Left lung (tissue), 14 donors: ENCODE measurements at places on chromosomes 6 and 20. TPM values are rescaled to one million over a fixed set of nuclear protein-coding genes. Genes with fewer than 3 reads are reported as not detected.

DNA sequence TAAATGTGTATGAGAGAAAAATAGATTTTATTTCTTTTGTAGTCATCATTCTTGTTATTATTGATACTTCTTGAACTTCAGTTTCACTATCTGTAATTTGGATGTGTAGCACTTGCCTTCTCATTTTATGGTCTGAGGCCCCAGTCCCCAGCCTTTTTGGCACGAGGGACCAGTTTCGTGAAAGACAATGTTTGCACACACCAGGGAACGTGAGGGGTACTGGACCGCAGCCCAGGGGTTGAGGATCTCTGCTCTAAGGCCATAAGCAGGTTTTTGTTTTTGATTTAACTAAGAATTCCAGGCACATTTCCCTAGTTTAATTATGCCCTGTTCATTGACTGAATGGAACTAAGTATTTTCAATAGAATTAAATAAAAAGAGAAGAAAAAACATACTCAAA, 261.5 kb downstream of the BMP2 start:
- H3K36me3 ChIP-seq: no peaks in the 10 kb centered on the region
- H3K4me1 ChIP-seq: no peaks in the 10 kb centered on the region
- H3K27ac ChIP-seq: no peak overlapping the region
- no peak for DNase-seq
- H3K4me3 ChIP-seq: no peak overlapping the region

The MTFR2 gene
- polyA plus RNA-seq: 3.5 TPM

The DEFB132 gene
- not detected for polyA plus RNA-seq

The MCCD1 gene
- 0.27 TPM for polyA plus RNA-seq

The SEC23B gene
- 51.6 TPM for polyA plus RNA-seq

DNA sequence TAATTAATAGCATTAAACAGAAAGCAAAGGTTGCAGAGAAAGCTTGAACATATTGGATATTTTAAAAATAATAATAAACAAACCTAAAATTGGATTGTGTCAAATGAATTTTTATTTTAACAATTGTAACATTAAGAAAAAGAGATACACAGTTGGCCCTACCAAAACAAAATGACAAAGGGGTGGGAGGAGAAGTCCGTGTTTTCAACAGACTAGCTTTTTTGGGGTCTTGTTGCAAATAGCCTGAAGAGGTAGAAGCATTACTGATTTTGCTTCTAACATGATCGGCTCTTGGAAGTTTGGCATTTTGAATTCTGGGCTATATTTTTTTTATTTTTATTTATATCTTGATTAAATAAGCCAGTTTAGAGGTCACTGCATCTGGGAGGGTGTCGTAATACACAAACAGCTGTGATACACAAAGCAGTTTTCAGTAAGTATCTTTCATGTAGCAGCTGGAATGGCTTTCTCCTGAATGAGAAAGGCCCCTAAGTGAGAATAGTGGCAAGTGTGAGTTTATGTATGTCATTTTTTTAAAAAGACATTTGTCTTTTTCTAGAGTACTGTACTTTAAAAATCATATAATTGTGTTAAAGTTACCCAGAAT, 85.5 kb upstream of the ZNF217 start:
- no peak for DNase-seq
- no peak overlapping the region for H3K4me3 ChIP-seq
- H3K4me1 ChIP-seq: peaks cover 21% of the 10 kb centered on the region
- H3K27me3 ChIP-seq: no peaks in the 10 kb centered on the region
- H3K36me3 ChIP-seq: no peaks in the 10 kb centered on the region

DNA sequence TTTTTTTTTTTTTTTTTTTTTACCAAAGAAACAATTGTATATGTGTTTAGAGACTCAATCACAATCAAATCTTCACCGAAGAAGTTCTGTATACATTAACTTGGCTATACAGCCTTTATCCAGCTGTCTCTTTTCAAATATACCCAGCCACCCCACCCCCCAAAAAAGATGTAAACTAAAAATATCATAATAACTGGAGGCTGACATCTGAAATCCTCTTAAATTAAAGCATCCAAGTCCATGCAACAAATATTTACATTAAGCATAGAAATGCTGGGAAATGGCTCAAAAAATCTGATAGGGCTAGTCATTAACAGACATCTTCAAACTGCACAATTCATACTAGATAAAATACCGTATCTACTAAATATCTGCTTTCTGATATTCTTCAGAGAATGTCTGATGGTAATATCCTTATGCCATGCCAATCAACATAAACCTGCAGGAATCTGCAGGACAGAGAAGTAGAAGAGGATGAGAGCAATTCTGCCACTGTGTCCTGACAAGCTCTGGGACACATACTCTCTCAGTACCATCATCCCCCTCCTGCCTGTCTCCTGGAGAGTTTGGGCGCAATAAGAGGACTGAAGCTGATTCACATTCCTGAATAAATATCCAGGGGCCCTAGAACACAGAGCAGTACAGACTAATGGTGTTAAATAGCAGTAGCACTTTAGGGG, 152.4 kb downstream of the KIF6 start:
- no peak overlapping the region for H3K4me3 ChIP-seq
- no peaks in the 10 kb centered on the region for H3K27me3 ChIP-seq
- H3K36me3 ChIP-seq: no peaks in the 10 kb centered on the region
- H3K27ac ChIP-seq: no peak overlapping the region
- DNase-seq: peak; percentile 79
- no peaks in the 10 kb centered on the region for H3K4me1 ChIP-seq

- DNase-seq: no peak
- H3K4me3 ChIP-seq: no peak overlapping the region
- peaks cover 15% of the 10 kb centered on the region for H3K36me3 ChIP-seq
Observed at GRCh38 chr6:41122373-41122772, 31.8 kb downstream of the TREML1 start.

GRCh38 chr20:64236137-64237088, 19.1 kb upstream of the PCMTD2 start:
- H3K27me3 ChIP-seq: no peaks in the 10 kb centered on the region
- no peaks in the 10 kb centered on the region for H3K36me3 ChIP-seq
- no peak for DNase-seq

DNA sequence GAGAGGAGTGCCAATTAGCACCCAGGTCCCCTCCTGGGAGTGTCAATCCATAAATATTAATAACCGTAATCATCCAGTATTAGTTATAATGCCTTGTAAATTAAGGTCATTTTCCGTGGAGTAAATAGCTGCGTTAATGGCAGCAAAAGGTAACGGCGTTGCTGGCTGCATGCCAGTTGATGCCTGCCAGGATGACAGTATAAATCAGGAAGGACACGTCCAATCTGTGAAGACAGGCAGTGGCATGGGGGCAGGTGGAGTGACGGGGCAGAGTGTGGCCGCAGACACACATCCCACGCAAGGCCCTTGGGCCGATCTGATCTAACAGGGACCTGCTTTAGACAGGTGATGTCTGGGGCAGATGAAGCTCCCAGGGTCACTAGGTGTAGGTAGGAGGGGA, 49.1 kb downstream of the KCNB1 start:
- DNase-seq: no peak
- no peaks in the 10 kb centered on the region for H3K4me1 ChIP-seq
- H3K4me3 ChIP-seq: no peak overlapping the region
- H3K36me3 ChIP-seq: no peaks in the 10 kb centered on the region

The SPATA25 gene
- 3.5 TPM for polyA plus RNA-seq

The LST1 gene
- 4.4 TPM for polyA plus RNA-seq

The RFX6 gene
- 2.1 TPM for polyA plus RNA-seq

- no peak overlapping the region for H3K27ac ChIP-seq
- H3K36me3 ChIP-seq: no peaks in the 10 kb centered on the region
Observed at GRCh38 chr6:119736296-119737021, 386.9 kb upstream of the MAN1A1 start.

DNA sequence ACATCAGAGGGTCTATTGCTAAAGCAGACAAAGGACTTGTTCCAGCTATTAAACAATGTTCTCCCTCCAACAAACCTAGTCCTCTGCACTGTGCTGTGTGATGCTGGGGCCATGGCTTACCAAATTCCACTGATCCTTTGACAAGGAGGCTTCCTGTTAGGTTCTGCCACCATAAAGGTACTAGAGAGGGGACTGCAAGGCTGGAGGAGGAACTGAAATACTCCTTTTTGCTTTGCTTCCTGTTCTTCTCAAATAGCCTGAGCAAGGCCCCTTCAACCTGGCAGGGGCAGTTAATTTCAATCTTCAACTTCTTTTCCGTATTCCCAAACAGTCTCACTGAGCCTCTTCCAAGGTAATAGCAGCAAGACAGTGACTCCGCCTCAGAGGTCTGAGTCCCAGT, 286.4 kb upstream of the IRAK1BP1 start:
- no peaks in the 10 kb centered on the region for H3K4me1 ChIP-seq
- H3K36me3 ChIP-seq: no peaks in the 10 kb centered on the region

DNA sequence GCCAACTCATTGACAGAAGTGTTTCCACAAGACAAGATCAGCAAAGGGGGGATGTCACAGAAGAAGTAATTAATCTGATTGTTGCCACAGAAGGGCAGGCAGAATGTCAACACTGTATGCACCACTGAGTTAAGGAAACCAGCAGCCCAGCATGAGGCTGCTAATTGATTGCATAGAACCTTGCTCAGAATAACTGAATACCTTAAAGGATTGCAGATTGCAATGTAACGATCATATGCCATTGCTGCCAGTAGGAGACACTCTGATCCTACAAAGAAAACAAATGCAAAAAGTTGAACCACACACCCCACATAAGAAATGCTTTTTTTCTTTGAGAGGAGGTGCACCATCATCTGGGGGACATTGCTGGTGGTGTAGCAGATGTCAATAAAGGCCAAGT, 13.1 kb downstream of the OR5V1 start:
- DNase-seq: no peak
- H3K27ac ChIP-seq: no peak overlapping the region
- no peaks in the 10 kb centered on the region for H3K4me1 ChIP-seq
- no peak overlapping the region for H3K4me3 ChIP-seq

GRCh38 chr20:44460795-44461141, 14.9 kb upstream of the TTPAL start:
- H3K27me3 ChIP-seq: no peaks in the 10 kb centered on the region
- no peaks in the 10 kb centered on the region for H3K36me3 ChIP-seq
- H3K27ac ChIP-seq: no peak overlapping the region
- no peak overlapping the region for H3K4me3 ChIP-seq

GRCh38 chr20:45538209-45538799, 978 bp downstream of the WFDC6 start:
- H3K4me3 ChIP-seq: no peak overlapping the region
- H3K4me1 ChIP-seq: no peaks in the 10 kb centered on the region
- no peak overlapping the region for H3K27ac ChIP-seq
- no peaks in the 10 kb centered on the region for H3K27me3 ChIP-seq
- no peaks in the 10 kb centered on the region for H3K36me3 ChIP-seq
